ENCODE measurements at places on chromosomes 7 and 10.

GRCh38 chr10:32446536-32447406 lies 831 bp downstream of the CCDC7 start:
- no peak for DNase-seq

- no peak for DNase-seq
These were observed 33.6 kb downstream of the VWA2 start for GRCh38 chr10:114272696-114273095.

- no peak for DNase-seq
These were observed 21.1 kb downstream of the MKRN1 start for GRCh38 chr7:140458201-140458600.

DNA sequence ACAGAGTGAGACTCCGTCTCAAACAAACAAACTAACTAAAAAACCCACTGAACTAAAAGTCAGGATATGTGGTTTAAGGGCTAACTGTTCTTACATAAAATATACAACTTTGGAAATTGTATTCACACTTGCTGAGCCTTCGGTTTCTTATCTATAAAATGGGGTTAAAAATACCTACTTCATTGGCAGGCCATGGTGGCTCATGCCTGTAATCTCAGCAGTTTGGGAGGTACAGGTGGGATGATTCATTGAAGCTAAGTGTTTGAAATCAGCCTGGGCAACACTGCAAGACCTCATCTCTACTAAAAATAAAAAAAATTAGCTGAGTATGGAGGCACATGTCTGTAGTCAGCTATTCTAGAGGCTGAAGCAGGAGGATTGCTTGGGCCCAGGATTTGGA lies 115.4 kb upstream of the KLF6 start:
- DNase-seq: no peak

DNA sequence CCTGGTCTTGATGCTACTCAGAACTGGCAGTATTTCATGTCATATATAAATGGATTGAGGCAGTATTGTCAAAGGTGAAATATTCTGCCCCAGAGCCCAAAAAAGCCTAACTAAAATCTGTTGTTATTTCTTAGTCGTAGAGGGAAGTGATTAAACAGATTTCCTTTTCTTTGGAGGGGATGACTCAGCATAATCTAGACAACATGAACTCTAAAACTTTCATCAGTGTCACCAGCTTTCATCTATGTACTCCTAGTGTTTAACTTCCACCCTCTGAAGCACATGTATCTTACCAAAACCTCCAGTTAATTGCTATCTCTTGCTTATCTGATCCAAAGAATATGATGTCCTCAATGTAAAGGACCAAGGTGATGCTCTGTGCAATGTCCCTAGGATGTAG lies 97.1 kb upstream of the ARID5B start:
- DNase-seq: no peak

- DNase-seq: no peak
These were observed 18.7 kb downstream of the DKK1 start for GRCh38 chr10:52332815-52333214.

- no peak for DNase-seq
These were observed 14.1 kb upstream of the AKR1B10 start for GRCh38 chr7:134513169-134513752.

GRCh38 chr10:77526868-77527617 lies 110.6 kb downstream of the KCNMA1 start:
- DNase-seq: no peak

GRCh38 chr10:19788075-19788686 lies 28.1 kb upstream of the PLXDC2 start:
- DNase-seq: no peak

- DNase-seq: no peak
These were observed 183.0 kb downstream of the ARID5B start for GRCh38 chr10:62084451-62084850.

DNA sequence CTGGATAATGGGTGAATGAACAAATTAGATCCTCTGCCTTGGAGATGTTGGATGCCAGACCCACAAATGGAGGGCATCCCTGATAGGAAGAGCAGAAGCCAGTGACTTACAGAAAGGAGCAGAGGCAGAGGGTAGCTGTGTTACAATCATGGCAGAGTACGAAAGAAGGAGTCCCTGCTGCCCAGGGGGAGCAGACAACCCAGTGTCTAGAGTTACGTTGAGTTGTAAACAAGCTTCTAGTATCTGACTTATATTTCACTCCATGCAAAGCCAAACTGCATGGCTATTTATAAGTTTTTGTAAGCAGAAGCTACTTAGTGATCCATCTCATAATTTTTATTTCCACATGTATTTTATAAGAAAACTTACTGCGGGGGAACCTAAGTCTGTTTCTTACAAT lies 56.2 kb upstream of the A1CF start:
- no peak for DNase-seq

DNA sequence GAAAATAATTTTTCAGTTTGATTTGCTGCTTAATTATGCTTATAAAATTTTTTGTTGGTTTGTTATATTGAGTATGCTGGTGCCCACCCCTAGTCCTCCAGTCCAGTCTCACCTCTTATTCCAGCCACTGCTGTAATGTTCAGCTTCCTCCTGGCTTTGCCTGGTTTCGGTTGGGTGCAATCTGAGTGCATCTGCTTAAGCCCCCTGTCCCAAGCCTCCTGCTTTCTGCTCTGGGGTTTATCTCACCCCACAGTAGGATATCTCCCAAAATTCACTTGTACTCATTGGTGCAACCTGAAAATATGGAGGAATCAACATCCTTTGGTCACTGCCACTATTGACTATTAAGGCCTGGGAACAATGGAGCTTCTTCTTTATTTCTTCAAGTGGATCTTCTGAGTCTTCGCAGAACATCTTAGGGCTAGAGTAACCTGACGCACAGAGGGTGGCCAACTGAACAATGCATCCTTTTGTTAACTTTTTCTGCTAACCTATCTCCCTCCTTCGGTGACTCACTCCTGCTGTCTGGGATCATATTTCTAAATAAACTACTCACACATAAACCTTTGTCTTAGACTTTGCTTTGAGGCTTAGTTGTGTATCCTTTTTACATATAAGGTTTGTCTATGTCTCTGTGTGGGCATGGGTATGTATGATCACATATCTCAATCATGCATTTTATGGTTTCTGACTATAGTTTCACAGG lies 19.1 kb upstream of the SOSTDC1 start:
- no peak for DNase-seq

GRCh38 chr10:27683226-27683625 lies 62.4 kb downstream of the MKX start:
- no peak for DNase-seq

- no peak for DNase-seq
These were observed 7.8 kb downstream of the CD36 start for GRCh38 chr7:80646083-80646865.

GRCh38 chr10:46523119-46523961 lies 33.1 kb downstream of the GPRIN2 start:
- no peak for DNase-seq

GRCh38 chr7:116610210-116610609 lies 61.8 kb upstream of the MET start:
- DNase-seq: no peak

GRCh38 chr7:84076219-84076618 lies 118.4 kb downstream of the SEMA3A start:
- DNase-seq: no peak

- no peak for DNase-seq
These were observed 10.4 kb upstream of the NXPH1 start for GRCh38 chr7:8423057-8423456.

GRCh38 chr7:15411019-15411418 lies 150.8 kb downstream of the AGMO start:
- DNase-seq: no peak

DNA sequence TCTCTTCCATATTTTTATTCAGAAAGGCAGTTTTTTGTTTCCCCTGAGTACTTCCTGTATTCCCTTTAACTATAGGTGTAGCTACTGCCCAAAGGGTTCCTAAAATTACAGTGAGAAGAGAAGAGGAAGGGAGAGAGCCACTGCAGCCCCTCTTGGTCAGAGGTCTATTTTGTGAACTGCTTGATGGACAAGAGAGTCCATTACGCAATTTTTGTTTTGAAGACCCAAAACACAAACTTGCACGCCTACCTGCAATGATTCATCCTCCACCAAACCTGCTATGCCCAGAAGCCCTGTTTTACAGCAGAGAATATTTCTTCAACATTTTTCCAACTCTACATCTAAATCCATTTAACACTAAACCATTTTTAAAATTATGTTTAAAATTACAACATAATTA lies 75.1 kb downstream of the PDE1C start:
- no peak for DNase-seq

GRCh38 chr10:10644008-10644646 lies 373.5 kb upstream of the CELF2 start:
- no peak for DNase-seq

DNA sequence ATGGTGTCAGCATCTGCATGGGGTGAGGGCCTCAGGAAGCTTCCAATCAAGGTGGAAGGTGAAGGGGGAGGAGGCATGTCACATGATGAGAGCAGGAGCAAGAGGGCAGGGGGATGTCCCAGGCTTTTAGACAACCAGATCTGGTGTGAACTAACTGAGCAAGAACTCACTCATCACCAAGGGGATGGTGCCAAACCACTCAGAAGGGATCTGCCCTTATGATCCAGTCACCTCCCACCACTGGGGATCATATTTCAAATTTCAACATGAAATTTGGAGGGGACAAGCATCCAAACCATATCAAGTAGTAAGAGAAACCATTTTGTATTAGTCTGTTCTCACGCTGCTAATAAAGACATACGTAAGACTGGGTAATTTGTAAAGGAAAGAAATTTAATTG lies 33.6 kb downstream of the THNSL1 start:
- no peak for DNase-seq

DNA sequence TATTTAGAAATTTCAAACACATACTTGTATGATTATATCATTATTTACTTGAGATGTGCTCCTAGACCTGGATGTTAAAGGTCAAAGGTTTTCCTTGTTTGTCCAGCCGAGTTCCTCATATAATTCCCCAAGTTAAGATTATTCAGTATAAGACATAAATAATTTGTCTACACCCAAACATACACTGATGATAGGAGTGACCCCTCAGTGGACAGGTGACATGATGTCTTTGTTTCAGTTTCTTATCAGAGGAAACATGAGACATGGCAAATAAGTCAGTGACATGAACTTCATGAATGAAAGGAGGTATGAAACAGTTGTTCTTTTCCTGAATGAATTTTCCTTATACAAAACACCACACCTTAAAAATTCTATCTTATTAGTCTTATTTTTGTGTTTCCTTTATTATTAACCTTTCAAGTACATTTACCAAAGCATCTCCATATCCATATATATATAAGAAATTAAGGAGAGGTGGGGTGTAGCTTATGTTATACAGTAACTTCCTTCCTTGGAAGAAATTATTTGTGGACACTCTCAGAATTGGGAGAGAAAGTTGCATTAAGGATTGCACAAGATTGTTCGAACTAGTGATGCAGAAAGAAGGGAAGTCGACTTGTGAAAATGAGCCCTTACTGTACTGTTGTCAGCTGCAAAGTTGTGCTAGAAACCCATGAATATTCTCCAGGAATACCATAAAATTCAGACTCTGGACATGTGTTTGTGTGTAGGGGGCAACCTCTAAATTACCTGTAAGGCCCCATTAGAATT lies 60.5 kb downstream of the POM121L12 start:
- no peak for DNase-seq

DNA sequence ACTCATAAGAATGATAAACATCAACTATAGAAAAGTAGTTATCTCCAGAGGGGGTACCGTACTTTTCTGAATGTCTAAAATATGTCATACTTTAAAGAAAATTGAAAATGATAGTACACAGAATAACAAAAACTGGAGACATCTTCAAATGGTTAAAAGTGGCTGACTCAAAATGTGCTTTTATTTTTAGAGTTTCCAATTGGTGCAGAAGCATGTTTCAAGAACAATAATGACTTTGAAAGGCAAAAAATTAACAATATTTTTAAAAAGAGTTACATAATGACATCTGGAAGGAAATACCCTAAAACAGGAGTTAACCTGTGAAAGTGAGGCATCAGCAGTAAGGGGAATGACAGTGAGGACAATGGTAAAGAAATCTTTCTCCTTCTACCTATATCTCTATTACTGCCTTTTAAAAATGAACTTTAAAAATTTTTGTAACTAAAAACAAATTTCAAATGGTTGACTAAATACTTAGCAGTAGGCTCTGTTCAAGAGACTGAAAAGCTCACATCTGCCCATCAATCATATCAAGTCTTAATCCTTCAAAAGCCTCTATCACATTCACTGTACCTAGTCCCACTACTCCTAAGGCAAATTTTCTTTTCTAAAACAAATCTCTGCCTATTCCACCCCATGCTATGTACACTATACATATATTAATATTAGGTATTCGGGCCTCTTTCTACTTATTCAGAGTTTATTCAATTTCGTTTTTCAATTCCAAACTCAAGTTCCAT lies 3.0 kb downstream of the ASZ1 start:
- no peak for DNase-seq

GRCh38 chr7:2860627-2861133 lies 16.6 kb upstream of the GNA12 start:
- DNase-seq: no peak

DNA sequence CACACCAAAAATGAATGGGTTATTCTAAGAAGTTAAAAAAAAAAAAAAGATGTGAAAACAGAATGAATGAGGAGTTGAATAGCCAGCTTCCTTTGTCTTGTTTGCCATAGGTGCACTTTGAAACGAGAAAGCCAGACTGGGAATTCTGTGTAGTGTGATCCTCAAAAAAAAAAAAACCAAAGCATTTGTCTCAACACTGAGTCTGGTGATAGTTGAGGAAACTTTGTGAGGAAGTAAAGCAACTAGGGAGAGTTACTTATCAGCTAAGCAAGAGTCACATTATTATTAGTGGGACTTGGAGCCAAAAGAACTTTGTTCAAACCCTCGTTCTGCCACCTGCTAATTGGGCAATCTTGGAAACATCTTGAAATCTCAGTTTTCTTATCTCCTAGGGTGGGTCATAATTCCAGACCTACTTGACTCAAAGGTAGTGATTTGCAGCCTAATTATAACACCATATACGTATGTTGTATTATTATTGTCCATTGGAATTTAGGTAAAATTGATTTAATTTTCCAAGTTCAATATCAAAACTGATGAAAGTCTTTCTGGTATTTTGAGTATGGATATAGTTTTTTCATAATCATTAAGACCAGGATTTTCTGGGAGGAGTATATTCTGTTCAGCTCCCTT lies 99.8 kb upstream of the GJD4 start:
- no peak for DNase-seq

- no peak for DNase-seq
These were observed 413 bp downstream of the PANK1 start for GRCh38 chr10:89644691-89644966.

DNA sequence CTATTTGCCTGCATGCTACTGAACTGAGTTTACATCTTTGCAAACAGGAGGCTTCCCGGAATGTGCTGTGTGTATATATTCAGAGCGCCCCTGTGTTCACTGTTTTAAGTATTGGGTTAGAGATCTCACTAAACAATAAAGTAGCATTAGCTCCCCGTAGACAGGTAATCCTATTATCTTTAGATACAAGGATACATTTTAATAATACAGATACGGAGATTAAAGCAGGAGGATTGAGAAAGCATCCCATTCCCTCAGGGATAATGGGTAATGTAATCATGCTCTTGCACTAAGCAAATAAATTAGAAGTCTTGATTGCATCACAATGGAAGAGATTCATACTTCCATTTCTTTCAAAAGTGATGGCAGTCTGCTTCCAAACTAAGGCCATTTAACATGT lies 809.0 kb downstream of the NRG3 start:
- no peak for DNase-seq
